ENCODE measurements at places on chromosomes 4 and X.

DNA sequence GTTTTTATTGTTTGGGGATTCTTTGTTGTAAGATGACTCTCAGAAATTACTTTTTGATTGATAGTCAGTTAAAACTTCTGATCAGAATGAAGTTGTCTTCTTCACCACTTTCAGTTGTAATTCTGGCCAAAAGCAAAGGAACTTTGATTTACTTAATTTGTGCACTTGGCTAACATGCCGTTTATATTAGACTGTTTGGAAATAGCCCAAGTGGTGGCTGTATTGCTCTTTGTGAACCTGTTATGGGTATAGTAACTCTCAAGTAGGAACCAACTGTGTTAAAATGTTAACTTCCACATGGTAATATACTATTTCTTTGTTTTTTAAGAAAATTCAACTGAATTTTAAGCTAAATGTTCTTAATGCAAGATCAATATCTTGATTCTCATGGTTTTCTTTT, 581.9 kb downstream of the GRID2 start:
- no peak for ATAC-seq

GRCh38 chr4:145623831-145624230, 4.6 kb downstream of the MMAA start:
- no peak for ATAC-seq

DNA sequence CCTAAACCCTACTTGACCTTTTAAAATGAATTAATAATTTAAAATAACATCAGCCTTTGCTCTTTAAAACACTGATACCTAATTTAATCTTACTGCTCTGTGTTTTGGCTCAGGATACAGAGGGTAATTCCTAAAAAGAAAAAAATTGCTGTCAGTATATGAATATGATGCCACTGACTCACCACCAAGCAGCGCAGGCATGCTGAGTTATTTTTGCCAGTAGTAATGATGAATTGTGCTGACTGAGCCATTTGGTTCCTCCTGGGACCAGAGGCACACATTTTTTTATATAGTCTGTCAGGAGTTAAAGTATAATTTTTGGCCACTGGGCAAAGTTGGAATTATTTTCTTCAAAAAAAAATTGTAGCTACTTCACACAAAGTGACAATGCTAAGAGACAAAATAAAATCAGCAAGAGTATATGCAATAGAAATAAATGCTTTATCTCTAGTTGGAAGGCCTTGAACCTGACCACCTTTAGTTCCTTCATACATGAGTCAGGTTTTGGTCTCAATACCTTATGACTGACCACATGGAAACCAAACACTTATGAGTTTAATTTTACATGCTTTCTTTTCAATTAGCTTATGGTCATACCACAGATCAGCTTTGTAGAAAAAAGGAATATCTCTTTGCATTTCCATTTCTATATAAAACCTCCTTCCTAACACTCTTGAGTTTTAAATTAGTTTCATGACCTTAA, 115.1 kb downstream of the PPP3CA start:
- ATAC-seq = peak; percentile 86

DNA sequence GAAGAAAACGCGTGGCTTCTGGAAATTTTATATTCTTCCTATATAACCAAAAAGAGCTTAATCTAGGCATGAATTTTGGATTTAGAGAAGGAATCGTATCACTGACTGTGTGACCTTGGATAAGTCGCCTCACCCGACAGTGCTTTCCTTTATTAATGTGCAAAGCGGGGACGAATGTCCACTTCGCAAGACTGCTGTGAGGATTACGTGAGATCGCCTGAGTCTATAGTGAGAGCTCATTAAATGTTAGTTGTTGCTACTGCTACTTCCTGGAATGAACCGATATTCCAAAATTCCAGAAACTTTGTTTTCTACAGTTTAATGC, 448 bp upstream of the TBC1D8B start:
- ATAC-seq = no peak

- no peak for ATAC-seq
Measured at GRCh38 chr4:9952415-9952950, 68.8 kb downstream of the SLC2A9 start.

GRCh38 chrX:65551489-65552339, 17.1 kb upstream of the LAS1L start:
- no peak for ATAC-seq

DNA sequence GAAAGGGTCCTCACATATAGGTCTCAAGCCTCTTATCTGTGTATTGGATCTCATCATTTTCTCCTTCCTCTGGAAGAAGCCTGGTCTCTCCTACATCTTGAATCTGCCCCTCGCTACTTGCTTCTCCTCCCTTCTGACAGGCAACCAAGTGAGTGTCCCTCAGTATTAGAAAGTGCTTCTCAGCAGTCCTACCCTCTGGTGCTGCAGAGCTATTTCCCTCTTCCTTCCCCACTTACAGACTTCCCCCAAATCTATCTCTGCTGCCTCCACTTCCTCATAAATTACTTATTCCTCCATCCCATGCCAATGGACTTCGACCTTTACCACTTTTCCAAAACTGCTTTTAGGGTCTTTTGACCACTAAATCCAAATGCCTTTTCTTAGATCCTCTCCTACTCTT, 129.1 kb upstream of the NAP1L5 start:
- no peak for ATAC-seq

DNA sequence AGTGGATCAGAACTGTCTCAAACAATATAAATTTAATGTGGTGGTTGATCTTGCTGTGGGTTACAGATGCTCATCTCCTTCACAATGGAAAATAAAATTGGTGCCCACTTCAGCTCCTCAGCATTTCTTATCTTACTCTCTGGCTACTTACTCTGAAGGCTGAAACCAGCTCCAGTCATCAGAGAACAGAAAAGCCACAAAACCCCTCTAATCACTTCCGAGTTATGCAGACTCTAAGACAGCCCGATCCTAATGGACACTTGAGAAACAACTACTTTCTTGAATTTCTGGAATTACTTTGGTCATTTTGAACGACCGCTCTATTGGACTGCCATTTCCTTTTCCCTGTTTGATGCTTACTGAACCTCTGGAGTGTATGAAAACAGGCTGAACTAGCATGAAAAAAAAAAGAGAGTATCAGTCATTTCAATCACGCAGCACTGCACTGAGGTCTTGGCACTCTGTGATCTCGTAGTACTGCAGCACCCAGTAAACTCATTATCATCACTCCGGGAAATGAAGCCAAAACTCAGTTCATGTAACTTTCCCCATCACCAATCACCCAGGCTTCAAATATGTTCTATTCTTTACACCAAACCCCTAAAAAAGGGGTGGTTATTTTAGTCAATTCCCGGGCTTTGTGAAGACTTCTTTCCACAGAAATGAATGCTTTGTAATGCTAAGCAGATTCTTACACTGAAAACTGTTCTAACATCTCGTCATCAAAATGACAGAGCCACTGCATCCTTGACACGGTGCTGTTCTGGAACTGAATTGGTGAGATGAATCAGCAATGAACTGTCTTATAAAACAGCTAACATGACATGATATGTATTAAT, 54.5 kb downstream of the TSPAN5 start:
- peak; percentile 66 for ATAC-seq

- ATAC-seq = no peak
Measured at GRCh38 chr4:41883988-41884734, 51.1 kb upstream of the TMEM33 start.

DNA sequence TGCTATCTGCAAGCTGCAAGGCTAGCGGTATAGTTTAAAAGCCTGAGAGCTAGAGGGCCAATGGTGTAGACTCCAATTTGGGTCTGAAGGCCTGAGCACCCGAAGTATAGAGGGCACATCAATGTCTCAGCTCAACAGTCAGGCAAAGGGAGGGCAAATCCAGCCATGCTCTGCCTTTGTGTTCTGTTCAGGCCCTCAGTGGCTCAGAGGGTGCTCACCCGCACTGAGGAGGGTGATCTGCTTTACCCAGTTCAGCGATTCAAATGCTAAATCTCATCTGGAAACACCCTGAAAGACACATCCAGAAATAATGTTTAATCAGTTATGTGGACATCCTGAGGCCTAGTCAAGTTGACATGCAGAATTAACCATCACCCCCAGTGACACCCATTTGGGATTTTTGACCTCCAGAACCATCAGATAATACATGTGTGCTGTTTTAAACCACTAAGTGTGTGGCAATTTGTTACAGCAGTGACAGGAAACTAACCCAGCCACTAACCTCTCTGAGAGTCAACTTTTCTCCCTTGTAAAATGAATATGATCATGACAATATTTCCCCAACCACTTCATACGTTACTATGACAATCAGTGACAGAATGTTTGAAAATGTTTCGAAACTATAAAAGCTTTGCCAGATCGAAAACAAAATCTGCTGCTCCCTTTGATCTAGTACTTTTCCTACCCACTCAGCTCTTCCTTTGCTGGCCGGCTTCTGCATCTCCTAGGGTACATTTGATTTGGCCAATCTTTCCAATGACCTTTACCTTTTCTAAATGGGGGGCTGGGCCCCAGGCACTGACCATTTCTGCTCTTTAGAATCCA, 8.4 kb upstream of the TBL1X start:
- ATAC-seq = peak; percentile 90

DNA sequence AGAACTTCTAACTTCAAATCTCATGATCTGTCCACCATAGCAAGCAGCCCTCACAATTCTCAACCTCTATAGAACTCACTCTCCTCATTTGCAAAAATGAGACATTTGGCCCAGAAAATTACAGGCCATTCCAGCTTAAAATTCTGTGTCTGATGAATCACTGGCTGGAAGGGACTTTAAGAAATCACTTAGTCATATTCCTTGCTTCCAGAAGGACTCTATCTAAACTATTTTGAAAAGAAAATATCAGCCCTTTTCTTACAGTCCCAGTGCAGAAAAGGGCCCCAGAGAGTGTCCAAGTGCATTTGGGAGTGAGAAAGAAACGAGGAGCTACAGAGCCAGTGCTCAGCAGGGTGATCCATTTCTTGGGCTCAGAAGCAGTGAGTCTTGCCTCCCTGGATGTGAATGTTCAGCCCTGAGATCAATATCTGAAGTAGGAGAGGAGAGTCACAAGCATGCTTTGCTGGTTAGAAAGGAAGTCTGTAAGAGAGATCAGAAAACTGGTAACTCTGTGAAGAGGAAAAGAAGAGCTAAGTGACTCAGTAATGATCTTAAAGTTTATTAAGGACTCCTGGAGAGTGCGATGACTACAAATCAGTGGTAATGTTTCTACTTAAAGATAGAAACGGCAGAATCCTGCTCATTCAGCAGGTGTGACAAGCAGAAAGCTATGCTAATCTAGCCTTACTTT, 139.8 kb downstream of the PALLD start:
- ATAC-seq = no peak

GRCh38 chrX:45775468-45775867, 574.8 kb upstream of the DIPK2B start:
- no peak for ATAC-seq

GRCh38 chrX:13419276-13419675, 99.4 kb upstream of the ATXN3L start:
- ATAC-seq = no peak

- ATAC-seq = no peak
Measured at GRCh38 chrX:334971-335757, 16.6 kb upstream of the GTPBP6 start.

DNA sequence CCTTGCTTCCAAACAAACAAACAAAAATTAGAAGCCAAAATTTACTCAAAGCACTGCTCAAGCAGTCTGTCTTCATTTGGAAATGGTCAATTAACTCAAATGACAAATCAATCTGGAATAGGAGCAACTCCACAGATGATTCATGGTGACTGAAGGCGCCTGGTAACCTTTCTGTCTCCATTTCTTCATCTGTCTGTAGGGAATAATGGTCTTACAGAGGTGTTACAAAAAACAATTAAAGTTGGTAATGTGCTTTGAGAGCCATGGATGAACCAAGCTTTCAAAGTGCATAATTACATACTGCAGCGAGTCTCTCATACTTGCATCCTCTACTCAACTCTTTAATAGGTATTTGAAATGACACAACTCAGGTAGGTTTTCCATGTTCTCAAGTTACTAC, 38.3 kb upstream of the STAG2 start:
- no peak for ATAC-seq

- no peak for ATAC-seq
Measured at GRCh38 chr4:155615081-155615887, 51.4 kb upstream of the GUCY1A1 start.

DNA sequence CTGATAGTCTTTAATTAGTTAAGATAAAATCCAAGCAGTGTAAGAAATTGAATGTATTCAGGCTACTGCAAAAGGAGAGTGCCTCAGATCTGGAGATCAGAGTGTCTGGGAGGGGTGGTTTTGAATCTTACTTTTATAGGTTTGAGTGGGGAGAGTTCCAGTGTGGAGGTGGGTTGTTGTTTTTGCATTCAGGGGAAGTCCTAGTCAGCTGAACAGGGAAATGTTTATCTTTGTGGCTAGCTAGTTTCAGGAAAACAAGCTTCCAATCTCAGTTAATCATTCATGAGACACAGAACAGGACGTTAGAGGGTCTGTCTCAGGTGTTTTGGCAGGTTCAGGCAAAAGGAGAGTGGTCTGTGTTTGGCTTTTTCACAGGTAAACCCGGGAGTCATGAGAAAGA, 26.0 kb downstream of the ZNF81 start:
- ATAC-seq = no peak

DNA sequence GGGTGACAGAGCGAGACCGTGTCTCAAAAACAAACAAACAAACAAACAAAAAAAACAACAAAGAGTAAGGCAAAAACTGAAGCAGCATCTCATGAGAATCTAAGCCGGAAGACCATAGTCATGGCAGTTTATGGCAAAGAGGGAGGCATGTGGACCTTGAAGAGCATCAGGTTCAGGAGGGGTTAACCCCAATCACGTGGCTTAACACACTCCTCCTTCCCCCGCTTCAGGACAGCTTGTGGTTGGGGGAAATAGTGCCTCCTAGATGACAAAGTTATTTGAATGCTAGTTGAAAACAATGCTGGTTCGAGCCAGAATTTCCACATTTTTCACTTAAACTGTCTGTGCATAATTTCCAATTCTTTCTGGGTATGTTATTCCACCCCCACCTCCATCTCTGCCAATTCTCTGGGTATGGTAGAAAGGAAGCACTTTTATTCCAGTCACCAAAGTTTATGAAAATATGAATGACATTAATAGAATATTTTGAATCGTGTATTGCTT, 11.7 kb upstream of the MAP7D3 start:
- no peak for ATAC-seq

- no peak for ATAC-seq
Measured at GRCh38 chr4:37989398-37990260, 29.4 kb downstream of the PTTG2 start.

DNA sequence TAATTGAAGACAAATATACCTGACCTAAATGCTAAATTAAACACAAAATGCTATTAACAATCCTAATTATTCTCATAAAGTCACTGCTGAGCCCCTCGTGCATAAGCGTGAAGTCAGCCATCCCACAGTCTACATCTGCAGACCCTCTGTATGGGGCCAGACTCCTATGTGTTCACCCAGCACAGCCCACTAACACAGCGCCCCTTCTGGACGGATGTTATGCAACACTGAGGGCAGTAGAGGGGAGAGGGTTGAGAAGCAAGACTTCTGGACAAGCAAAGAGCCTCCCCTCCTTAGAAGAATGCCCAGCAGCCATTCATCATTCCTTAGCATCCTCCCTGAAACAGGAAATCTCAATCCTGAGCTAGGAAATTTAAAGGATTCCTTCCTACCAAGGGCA, 7.9 kb downstream of the TRPC3 start:
- ATAC-seq = peak; percentile 45
